Smooth muscle cell of the brain vasculature (primary cell): ENCODE measurements at places on chromosomes 16 and 17.

DNA sequence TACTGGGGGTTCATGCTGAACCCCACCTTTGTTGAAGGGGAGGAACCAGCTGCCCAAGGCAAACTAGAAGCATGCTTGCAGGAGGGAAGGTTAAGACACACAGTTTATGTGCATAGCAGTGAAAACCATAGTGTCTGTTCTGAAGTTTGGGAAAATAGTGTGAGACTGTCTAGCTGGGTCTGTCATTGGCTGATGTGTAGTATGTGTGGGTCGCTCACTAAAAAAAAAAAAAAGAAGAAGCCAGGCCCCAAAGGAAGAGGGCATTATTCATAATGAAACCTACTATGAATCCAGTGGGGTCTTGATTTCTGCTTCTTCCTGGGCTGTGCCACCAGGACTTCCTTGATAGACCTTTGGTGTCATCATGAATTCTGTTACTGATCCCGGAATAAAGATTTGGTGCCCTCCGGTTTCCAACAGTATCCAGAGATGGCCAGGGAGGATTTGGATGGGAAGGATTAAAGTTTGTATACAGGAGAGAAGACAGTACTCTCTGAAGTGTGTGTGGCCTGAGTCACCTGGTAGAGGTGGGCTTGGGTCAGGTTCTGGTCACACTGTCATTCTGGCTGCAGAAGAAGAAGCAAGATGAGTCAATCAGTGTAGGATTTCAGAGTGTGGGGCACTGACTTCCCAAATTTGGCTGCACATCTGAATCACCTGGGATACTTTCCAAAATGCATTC is 220.3 kb downstream of the PRKCA start:
- no peak for DNase-seq

- no peak for DNase-seq
Observed at GRCh38 chr17:74595037-74595750, 3.1 kb upstream of the CD300LD start.

DNA sequence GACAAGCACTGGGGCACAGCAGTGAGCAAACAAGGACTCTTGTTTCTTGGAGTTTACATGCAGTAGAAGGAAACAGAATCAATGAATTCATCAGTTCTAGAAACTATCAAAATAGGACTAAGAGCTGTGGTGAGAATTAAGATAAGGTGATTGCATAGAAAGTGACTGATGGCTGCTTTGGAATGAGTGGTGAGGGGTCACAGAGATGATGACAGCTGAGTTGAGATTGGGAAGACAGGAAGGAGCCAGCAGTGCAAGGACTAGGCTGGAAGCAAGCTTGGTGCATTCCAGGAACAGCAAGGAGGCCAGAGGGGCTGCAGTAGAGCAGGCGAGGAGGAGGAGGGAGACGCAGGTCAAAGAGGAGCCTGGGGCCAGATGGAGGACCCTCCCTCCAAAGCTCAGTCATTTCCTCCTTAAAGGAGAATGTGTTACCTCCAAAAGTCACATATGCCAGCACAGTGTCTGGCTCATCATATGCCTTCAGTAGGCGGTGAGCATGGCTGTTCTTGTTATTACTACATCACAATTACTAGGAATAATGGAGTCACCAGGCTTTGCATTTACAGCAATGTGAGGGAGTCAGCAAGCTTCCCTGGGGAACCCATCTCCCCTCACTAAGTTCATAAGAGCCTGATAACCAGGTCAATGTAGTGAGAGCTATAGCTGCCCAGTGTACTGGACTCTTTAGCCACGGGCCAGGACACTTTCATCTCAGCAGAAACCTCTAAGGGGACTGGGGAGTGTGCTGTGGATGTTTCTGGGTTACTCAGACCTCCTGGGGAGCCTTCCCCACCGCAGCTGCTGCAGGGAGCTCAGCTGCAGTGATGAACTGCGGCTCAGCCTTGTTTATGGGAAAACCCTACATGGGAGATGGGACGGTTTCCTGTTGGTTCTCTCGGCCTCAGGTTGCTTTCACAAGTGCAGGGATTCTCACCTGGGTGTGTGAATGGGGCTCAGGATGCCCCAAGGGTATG is 157.2 kb downstream of the SEC14L1 start:
- DNase-seq, result no peak

- DNase-seq, result no peak
Observed at GRCh38 chr17:63445571-63445953, 544 bp downstream of the CYB561 start.

- DNase-seq, result no peak
Observed at GRCh38 chr17:67377488-67378453, 690 bp downstream of the PITPNC1 start.

- no peak for DNase-seq
Observed at GRCh38 chr17:1810450-1811103, 19.1 kb downstream of the SMYD4 start.
